ENCODE measurements at places on chromosomes 5 and 9. TPM values are rescaled to one million over a fixed set of nuclear protein-coding genes. Genes with fewer than 3 reads are reported as not detected.

Gene CCDC112
- total RNA-seq, result 6.0 TPM

Gene NEUROG1
- not detected for total RNA-seq

Gene LCN15
- total RNA-seq, result not detected

Gene KIAA1958
- total RNA-seq, result 0.34 TPM

Gene MEIKIN
- total RNA-seq, result not detected

Gene FAM221B
- not detected for total RNA-seq

Gene ZBED3
- 1.4 TPM for total RNA-seq

Gene SPINK7
- total RNA-seq, result not detected

Gene PRSS3
- 47.3 TPM for total RNA-seq

Gene LIFR
- 19.5 TPM for total RNA-seq

Gene CDKN2A
- total RNA-seq, result 28.2 TPM

Gene CDC25C
- 0.26 TPM for total RNA-seq

Gene ZNF474
- 0.16 TPM for total RNA-seq

Gene MELK
- 6.5 TPM for total RNA-seq

Gene PTGS1
- 18.6 TPM for total RNA-seq

Gene LCN2
- not detected for total RNA-seq

Gene CDH9
- not detected for total RNA-seq

Gene PHF24
- total RNA-seq, result 0.16 TPM

Gene ROR2
- total RNA-seq, result 5.8 TPM

Gene C5orf46
- not detected for total RNA-seq

Gene OR13C5
- total RNA-seq, result not detected

Gene FBP1
- total RNA-seq, result not detected

Gene KLF9
- total RNA-seq, result 22.5 TPM

Gene HTR4
- not detected for total RNA-seq

Gene TTLL11
- 2.5 TPM for total RNA-seq

Gene KCNV2
- total RNA-seq, result not detected

Gene PCDHB12
- 0.16 TPM for total RNA-seq

Gene IFNA13
- not detected for total RNA-seq

Gene MOB3B
- 0.16 TPM for total RNA-seq

Gene NPR3
- 74.7 TPM for total RNA-seq
